Choroid plexus epithelial cell (primary cell): ENCODE measurements at places on chromosomes 7 and 10.

- DNase-seq: peak; percentile 26
Measured at GRCh38 chr7:18552943-18553604, 57.5 kb downstream of the HDAC9 start.

- DNase-seq: peak; percentile 44
Measured at GRCh38 chr7:70678621-70679251, 453.2 kb upstream of the GALNT17 start.

- DNase-seq: no peak
Measured at GRCh38 chr7:45592230-45592991, 18.2 kb downstream of the ADCY1 start.

DNA sequence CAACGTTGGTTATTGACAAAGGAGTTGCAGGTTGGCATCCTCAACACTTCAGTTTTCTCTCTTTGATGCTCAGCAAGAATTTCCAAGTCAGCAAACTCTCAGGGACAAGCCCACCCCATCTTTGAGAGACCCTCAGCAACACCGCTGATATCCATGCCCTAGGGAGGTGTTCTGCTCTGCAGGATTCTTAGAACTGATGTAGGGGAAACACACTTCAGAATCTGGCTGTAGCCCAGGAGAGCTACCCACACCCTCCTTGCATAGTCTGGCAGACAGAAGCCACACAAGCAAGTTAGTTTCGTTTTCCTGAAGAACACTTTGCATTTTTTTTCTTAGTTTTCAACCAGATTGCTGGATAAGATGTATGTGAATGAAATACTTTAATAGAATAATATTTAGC is 822 bp downstream of the SAMD9L start:
- DNase-seq: peak; percentile 68

GRCh38 chr7:7220821-7221220 is 38.5 kb downstream of the C1GALT1 start:
- DNase-seq: peak; percentile 38

DNA sequence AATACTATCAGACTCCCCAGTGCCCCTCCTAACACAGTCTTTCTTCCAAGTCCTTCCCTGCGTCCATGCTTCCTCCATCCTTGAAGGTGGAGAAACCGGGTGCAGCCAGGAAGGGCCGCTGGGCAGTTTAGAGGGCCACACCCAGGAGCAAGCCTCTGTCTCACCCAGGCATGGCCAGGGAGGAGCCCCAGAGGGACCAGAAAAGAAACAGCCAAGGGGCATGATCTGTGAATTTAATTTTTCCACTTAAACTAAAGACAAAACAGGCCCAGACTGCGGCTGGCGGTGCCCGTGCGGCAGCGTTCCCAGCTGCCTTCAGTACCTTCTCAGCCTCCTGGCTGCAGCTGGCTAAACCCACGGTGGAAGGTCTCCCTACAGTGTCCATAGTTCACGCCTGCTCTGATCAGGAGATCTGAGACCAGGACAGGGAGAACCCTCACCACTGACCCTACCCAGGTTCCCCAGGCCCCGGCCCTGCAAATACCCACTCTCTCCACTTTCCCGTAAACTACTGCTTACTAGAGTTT is 12.9 kb downstream of the UNCX start:
- DNase-seq: no peak

- DNase-seq: peak; percentile 52
Measured at GRCh38 chr10:72637398-72637857, 11.5 kb upstream of the MICU1 start.

DNA sequence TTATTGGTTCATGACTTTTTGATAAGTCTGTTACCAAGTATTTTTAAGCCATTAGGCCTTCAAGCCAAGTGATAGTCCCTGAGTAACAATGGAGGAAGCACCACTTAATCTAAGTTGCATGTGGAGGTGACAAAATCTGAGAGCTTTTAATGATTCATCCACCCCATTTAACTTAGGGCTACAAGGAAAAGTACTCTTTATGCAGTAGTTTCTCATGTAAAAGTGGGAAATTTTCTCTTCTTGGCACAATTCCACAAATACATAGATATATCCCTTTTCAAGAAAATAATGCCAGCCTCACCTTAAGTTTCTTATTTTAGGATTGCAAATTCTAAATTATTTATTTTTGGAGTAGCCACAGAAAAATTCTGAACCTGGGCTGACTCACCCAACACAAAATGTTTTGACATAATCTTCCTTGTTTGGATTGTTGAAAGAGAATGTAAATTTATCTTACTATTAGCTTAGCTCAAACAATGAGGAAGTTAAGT is 85.7 kb downstream of the SUGCT start:
- DNase-seq: peak; percentile 57

DNA sequence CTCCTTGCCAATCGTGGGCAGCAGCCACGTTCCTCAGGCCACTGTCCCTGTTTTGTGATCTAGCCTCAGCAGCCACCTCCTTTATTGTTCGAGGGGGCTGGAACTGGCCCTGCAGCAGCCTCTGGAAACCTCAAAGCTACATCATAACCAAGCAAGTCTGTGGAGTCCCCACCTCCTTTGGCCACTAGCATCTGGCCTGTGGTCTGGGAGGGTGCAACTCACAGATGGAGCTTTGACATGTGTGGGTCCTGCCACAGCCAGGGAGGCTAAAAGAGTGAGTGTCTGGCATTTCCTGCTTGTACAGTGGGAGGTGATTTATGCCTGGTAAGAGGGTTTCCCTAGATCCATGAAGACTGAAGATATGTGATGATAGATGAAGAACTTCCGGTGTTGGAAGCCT is 32.3 kb upstream of the NUB1 start:
- DNase-seq: peak; percentile 60

GRCh38 chr7:46197785-46198540 is 276.9 kb upstream of the IGFBP3 start:
- DNase-seq: peak; percentile 58

DNA sequence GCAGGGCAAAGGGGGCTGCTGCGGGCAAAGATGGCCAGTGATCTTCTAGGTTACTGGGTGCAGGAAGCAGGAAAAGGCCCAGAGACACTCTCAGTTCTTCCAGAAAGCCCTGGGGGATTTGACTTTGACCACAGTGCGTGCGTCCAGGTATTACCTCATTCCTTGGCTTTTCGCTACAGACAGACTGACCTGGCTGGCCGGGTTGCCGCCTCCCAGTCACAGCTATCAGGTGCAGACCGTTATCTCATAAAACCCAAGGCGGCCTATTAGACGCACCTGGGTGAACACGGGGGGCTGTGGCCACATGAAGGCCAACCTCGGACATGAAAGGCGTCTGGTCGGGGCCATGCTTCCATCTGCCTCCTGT is 80.3 kb downstream of the FOXL3 start:
- no peak for DNase-seq

GRCh38 chr7:99219185-99219767 is 11.4 kb upstream of the KPNA7 start:
- DNase-seq: no peak

DNA sequence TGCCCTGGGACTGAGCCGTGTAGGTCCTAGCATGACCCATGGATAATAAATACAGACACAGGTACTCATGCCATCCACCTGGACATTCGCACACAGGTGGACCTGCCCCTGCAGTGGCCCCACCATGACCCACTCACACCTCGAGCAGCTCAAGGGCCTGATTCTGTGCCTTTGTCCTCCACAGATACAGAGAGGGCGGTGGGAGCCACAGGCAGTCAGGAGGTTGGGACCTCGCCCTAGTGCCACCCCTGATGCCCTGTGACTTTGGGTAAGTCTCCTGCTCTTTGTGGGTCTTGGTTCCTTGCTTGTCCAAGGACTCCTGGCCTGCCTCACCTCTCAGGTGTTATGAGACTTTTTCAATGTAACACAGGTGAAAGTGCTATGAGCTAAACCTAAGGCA is 42.9 kb downstream of the C10orf120 start:
- DNase-seq: no peak

DNA sequence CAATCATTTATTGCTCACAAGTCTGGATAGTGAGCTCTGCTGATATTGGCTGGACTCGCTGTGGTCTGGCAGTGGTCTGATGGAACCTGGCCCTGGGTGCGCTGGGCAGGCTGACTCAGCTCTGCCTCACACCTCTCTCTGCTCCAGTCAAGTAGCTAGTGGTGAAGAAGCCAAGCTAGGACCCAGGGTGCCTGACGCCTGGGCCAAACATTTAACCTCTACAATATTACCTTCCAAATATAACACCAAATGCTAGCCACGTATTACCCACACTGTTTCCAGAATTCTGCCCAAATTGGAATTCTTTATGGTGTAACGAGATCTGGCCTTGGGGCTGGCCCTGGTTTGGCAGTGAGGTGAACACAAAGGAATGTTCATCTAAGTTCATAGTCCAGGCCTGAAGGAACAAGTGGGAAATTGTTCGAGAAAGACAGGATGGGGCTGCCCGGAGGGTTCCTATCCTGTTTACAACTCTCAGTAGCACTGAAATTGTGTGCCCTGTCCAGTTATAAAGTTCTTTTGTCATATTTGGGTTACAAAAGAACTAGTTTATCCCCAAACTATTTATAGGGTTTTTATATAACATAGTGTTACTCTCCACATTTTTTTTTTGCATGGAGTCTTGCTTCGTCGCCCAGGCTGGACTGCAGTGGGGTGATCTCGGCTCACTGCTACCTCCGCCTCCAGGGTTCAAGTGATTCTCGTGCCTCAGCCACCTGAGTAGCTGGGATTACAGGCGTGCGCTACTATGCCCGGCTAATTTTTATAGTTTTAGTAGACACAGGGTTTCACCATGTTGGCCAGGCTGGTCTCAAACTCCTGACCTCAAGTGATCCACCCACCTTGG is 16.3 kb downstream of the OR2AE1 start:
- peak; percentile 74 for DNase-seq

- DNase-seq: no peak
Measured at GRCh38 chr10:26994743-26995142, 105.6 kb downstream of the ANKRD26 start.

- DNase-seq: no peak
Measured at GRCh38 chr10:70777063-70777875, 7.9 kb downstream of the TBATA start.

- DNase-seq: no peak
Measured at GRCh38 chr10:122236690-122237306, 34.3 kb upstream of the BTBD16 start.

- DNase-seq: no peak
Measured at GRCh38 chr7:7779888-7780287, 61.5 kb upstream of the RPA3 start.

- no peak for DNase-seq
Measured at GRCh38 chr7:24422441-24423010, 138.5 kb downstream of the NPY start.

GRCh38 chr7:127608446-127608845 is 9.5 kb downstream of the PAX4 start:
- DNase-seq: no peak

DNA sequence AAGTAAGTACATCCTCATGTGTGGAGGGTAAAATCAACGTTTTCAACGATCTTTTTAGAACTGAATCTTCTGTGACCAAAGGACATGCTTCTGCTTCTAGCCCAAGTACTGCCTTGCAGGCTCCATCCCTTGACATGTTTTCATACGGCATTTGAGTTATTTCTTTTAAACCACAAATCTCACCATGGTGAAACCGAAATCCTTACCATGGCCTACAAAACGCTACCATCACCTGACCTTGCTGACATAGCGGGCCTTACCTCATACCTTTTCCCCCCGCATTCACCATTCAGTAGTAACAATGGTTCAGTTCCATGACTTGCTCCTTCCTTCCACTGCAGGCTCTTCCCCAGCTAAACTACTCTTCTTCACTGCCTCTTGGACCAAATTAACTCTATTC is 3.5 kb downstream of the RNF216 start:
- DNase-seq: no peak

- no peak for DNase-seq
Measured at GRCh38 chr10:123742751-123743440, 76.7 kb downstream of the GPR26 start.

DNA sequence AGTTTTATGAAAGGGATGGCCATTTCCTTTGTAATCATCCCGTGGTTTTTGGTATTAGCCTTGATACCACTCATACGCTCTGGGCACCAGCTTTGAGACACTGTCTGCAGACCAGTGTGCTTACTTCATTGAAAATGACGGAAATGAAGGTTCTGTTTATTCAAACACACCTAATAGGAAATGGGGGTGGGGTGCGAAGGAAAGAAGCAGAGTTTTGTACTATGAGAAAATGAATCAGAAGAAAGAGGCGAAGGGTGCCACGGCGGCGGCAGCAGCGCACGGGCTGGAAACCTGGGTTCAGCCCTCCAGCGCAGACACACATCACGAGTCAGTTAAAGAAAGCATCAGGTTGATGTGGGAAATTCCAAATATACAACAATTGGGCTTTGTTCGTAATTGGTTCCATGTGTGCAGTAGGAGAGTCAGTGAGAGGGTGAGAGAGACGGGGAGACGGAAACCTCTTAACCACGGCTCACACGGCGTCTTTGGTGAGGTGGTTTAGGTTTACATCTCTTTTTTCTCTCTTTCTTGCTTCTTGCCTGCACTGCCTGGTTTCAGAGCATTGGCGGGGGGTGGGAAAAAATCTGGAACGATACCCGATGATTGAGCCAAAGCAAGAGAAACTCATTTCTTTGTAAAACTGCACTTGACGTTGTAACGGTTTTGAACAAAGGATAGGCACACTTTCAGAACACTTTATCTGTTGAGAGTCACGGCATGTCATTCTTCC is 321.2 kb downstream of the FRMD4A start:
- DNase-seq: peak; percentile 63

DNA sequence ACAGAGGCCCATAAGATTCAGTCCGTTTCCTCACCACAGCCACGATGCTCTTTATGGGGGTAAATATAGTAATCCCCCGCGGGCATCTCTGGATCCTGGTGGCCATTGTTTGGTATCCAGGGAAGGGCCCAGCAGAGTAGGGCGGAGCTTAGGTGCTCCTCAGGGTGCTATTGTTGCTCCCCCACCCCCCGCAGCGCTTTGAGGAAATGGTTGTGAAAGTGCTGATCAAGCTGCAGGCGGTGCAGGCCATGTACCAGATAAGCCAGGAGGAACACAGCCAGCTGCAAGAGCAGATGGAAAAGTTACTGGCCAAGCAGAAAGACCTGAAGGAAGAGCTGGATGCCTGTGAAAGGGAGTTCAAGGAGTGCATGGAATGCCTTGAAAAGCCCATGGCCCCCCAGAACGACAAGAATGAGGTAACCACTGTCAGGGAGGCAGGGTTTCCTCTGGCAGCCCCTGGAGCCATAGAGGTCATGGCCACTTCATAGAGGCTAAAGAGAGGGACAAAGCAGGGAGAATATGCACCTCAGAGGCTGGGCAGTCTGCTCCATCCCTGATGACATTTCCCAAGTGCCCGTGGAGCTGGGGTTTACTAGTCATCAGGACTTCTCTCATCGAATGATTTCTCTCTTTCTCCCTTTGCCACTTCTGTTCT is 17.6 kb upstream of the FLNC start:
- DNase-seq: peak; percentile 66

DNA sequence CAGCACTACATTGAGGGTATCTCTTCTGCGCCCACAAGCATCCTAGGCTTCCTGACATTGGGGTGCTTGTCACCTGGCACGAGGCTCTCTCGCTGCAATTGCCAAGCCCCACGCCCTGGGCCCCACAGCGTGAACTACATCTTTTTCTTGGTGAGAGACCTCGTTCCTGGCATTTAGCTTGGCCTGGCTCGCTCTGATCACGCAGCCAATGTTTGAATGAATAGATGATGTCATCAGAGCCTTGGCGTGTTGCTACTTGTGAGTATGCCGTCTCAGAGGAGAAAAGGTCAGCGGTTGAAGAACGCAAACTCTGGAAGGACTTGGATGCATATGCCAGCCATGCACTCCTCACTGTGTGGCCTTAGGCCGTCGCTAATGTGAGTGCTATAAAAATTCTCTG is 150.2 kb upstream of the AUTS2 start:
- no peak for DNase-seq
